Lower lobe of right lung (tissue), 2 donors: ENCODE measurements at places on chromosomes 11 and 22. TPM values are rescaled to one million over a fixed set of nuclear protein-coding genes. Genes with fewer than 3 reads are reported as not detected.

DNA sequence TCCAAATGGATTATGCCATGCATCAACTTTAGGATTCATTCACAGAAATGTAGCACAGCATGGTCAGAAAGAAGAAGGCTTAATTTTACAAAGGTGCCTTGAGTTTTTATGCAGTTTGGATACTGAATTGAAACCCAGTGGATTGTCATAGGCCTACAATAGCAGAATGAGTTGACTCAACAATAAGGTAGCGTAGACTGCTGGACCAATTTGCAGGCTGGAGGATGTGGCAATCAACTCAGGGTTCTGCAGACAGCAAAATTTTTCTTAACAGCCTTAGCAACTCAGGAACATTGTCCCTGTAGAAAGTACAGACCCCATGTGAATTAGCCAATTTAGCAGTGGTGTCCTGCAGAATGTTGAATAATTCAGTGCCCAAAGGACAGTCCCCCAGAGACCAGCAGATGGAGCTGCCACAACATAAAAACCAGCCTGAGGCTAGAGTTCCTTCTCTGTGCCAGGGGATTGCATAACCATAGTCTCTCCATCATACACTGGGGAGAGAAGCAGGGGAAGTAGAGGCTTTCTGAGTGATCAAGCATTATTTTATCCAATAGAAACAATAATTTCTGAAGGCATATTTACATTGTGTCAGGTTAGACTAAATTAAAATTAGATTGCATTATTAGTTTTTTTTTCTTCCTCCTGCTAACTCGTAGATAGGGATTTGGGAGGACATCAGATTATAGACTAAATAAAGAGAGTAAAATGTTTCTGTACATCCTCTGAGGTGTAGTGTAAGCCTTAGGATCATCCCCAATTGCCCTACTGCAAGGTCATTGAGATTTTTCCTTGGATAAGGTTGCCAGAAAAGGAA, 20.3 kb upstream of the MRPL17 start:
- DNase-seq = no peak
- H3K27ac ChIP-seq = no peak overlapping the region

DNA sequence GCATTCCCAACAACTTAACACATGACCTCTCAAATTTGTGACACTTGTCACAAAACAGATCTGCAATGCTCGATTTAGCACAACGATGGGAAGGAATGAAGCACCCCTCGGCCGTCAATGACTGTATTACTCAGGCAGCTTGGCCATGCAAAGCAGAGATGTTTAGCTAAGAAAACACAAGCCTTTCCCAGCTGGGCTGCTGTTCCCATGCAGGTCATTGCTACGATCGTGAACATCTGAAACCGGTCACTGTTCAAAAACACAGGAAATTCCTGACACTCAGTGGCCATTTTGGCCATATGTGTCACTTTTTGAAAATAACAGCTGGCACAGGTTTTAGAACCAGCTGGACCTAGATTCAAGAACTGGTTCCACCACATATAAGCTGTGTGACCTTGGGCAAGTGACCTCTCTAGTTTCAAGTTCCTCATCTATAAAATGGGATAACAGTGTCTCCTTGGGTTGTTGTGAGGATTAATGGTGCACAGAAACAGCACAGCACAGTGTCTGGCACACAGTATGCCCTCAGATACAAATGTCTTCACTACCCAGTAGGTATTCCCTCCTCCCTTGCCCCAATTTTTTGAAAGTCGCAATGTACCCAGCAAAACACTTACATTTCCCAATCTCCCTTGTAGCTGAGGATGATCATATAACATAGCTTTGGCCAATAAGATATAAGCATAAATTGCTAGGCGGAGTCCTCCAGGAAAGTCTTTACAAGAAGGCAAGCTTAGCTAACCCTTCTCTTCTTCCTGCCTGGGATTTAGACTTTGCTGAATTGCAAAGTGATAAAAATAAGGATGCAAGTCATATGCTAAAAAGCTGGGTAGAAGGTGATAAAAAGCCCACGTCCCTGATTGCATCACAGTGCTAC, 93.1 kb downstream of the C11orf58 start:
- H3K4me1 ChIP-seq = no peaks in the 10 kb centered on the region
- DNase-seq = no peak
- no peak overlapping the region for H3K27ac ChIP-seq
- H3K4me3 ChIP-seq = no peak overlapping the region
- H3K27me3 ChIP-seq = no peaks in the 10 kb centered on the region

- no peak for DNase-seq
- H3K36me3 ChIP-seq = no peaks in the 10 kb centered on the region
- no peak overlapping the region for H3K4me3 ChIP-seq
- H3K4me1 ChIP-seq = no peaks in the 10 kb centered on the region
Observed at GRCh38 chr11:90243534-90243933, 20.7 kb upstream of the CHORDC1 start.

- H3K27ac ChIP-seq = no peak overlapping the region
- H3K36me3 ChIP-seq = no peaks in the 10 kb centered on the region
- DNase-seq = no peak
- no peak overlapping the region for H3K4me3 ChIP-seq
- no peaks in the 10 kb centered on the region for H3K4me1 ChIP-seq
- peaks cover 4% of the 10 kb centered on the region for H3K27me3 ChIP-seq
Observed at GRCh38 chr22:48860557-48860956, 967.1 kb downstream of the BRD1 start.

- H3K4me3 ChIP-seq = no peak overlapping the region
- no peak overlapping the region for H3K27ac ChIP-seq
- H3K4me1 ChIP-seq = no peaks in the 10 kb centered on the region
Observed at GRCh38 chr11:79493555-79494171, 52.8 kb upstream of the TENM4 start.

DNA sequence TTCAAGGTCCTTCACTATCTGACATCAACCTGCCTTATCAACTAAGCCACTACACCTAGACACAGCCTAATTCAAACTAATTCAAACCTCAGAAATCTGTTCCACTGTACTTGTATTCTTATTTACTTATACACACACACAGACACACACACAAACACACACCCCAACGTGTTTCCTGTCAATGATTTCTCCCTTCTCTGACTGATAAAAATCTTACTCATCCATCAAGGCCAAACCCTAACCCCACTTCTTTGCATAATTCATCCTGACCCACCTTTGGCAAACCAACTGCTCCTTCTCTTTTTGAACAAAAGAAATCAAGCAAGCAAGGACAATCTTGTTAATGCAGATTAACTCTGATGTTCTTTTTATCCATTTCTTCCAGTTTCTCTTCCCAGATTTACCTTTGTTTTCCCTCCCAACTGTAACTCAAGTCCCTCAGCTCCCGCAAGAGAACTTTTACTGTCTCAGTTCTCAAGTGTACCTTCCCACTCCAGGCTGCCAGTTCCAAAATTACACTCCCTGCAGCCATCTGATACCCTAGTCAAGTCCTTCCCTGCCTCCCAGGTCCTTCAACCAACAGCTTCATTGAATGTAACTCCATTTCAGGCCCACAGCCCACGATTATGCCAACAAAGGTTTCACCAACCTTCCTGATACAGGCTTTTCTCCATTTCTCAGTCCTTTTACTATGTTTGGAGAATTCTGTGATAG, 78.3 kb downstream of the PAK1 start:
- no peak overlapping the region for H3K27ac ChIP-seq
- no peaks in the 10 kb centered on the region for H3K36me3 ChIP-seq
- no peaks in the 10 kb centered on the region for H3K27me3 ChIP-seq
- no peak overlapping the region for H3K4me3 ChIP-seq
- no peaks in the 10 kb centered on the region for H3K4me1 ChIP-seq

- no peaks in the 10 kb centered on the region for H3K27me3 ChIP-seq
- no peak overlapping the region for H3K27ac ChIP-seq
- DNase-seq = no peak
- H3K36me3 ChIP-seq = peaks cover 53% of the 10 kb centered on the region
- no peak overlapping the region for H3K4me3 ChIP-seq
Observed at GRCh38 chr22:19900707-19901436, 40.7 kb upstream of the COMT start.

DNA sequence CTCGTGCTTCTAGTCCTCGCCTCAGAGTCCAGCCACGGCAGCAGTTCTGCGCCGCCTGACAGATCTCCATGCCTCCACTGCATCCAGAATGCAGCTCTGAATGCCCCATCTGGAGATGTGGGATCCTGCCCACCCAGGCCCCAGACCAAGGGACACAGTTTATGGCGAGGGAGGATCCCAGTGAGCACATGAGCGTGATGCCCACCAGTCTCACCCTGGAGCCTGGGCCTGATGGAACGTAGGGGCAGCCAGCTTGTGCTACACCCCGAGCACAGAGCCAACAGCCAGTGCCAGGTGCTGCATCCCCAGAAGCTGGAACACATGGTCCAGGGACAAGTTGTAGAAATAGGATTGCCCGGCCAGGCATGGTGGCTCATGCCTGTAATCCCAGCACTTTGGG, 10.4 kb downstream of the IGLL1 start:
- H3K27me3 ChIP-seq = peaks cover 27% of the 10 kb centered on the region
- H3K4me3 ChIP-seq = no peak overlapping the region
- H3K27ac ChIP-seq = no peak overlapping the region
- H3K4me1 ChIP-seq = peaks cover 10% of the 10 kb centered on the region
- no peak for DNase-seq

DNA sequence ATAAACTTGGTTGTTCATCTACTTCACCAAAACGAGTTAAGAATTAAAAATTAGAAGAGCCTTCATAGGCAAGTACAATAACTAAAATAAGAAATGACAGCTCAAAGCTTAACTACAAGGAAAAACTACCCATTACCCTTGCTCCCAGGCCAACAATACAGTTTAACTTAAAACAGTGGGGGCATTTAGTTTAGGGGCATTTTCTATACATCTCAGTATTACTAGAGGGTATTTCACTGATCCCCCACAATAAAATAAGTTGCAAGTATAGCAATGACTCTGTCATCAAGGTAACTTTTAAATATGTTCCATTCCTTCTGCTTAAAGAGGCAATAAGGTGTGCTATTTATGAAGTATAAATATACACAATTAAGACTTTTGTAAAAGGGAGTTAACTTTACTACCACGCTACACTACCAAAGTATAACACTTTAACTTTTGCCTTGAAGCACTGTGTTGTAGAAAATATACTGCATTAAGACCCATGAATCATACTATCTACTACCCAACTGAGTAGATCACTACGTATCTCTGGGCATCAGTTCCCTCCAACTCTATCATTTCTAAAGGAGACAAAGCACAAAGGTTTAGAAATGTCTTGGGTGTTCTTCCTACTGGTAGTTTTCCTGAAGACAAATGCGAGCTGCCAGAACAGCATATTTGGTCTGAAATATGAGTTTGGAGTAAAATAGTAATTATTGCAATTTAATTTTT, 29.8 kb downstream of the CHORDC1 start:
- no peaks in the 10 kb centered on the region for H3K27me3 ChIP-seq
- no peak overlapping the region for H3K27ac ChIP-seq
- H3K4me1 ChIP-seq = no peaks in the 10 kb centered on the region
- DNase-seq = no peak
- H3K4me3 ChIP-seq = no peak overlapping the region
- H3K36me3 ChIP-seq = no peaks in the 10 kb centered on the region

- H3K27me3 ChIP-seq = no peaks in the 10 kb centered on the region
- peak; percentile 49 for DNase-seq
- H3K36me3 ChIP-seq = no peaks in the 10 kb centered on the region
- no peaks in the 10 kb centered on the region for H3K4me1 ChIP-seq
Observed at GRCh38 chr11:122634501-122634900, 21.0 kb upstream of the UBASH3B start.

- no peaks in the 10 kb centered on the region for H3K27me3 ChIP-seq
- H3K4me1 ChIP-seq = peaks cover 14% of the 10 kb centered on the region
- H3K4me3 ChIP-seq = no peak overlapping the region
- DNase-seq = no peak
Observed at GRCh38 chr22:44091021-44091721, 67.1 kb downstream of the PARVB start.

GRCh38 chr11:130474637-130475400, 26.4 kb downstream of the ADAMTS15 start:
- DNase-seq = no peak
- peaks cover 25% of the 10 kb centered on the region for H3K4me1 ChIP-seq
- no peak overlapping the region for H3K4me3 ChIP-seq
- no peaks in the 10 kb centered on the region for H3K27me3 ChIP-seq

GRCh38 chr11:2269601-2270321, 627 bp downstream of the ASCL2 start:
- H3K36me3 ChIP-seq = no peaks in the 10 kb centered on the region
- peak overlapping the region; percentile 54 for H3K4me3 ChIP-seq
- H3K27me3 ChIP-seq = peaks cover 53% of the 10 kb centered on the region
- peaks cover 31% of the 10 kb centered on the region for H3K4me1 ChIP-seq

DNA sequence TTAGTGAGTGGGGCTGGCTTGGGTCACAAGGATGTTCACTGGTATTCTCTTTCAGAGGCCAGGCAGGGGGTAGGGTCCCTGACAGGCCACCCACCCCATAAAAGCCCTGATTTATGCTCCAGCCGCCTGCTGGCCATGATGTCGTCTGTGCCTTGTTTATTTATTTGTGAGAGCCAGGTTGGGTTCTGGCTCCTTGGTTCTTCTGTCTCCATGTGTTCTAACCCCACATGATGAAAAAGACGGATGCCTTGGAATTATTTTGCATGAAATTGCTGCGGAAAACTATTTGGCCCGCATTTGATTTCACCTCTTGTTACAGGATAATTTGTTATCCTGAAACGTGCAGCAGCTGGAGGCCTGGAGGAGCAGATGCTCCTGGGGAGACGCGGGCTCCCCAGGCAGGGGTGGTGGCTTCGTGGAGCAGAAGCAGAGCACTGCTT, 46.3 kb upstream of the WNT11 start:
- H3K4me1 ChIP-seq = no peaks in the 10 kb centered on the region
- H3K36me3 ChIP-seq = no peaks in the 10 kb centered on the region
- DNase-seq = no peak
- H3K27me3 ChIP-seq = no peaks in the 10 kb centered on the region

DNA sequence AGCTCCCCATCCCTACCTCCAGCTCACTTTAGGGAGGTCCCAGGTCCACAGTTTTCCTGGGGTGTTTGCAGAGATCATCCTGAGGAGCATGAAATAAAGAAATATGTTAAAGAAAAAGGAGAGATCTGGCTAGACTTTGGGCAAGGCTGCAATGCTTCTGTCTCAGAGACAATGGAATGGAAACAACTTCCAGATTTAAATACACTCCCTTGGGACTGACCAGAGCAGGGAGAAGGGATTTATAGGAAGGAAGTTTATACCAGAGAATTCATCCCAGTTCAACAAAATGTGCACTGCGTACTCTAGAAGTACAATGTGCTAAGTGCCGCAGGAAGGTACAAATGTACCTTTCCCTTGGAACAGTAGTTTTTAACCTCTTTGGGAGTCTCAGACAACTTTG, 40.4 kb downstream of the ETS1 start:
- H3K27ac ChIP-seq = peak overlapping the region; percentile 82
- peaks cover 70% of the 10 kb centered on the region for H3K4me1 ChIP-seq
- DNase-seq = no peak
- no peak overlapping the region for H3K4me3 ChIP-seq
- H3K27me3 ChIP-seq = no peaks in the 10 kb centered on the region

KCNK4 gene
- total RNA-seq = not detected

GDPD4 gene
- total RNA-seq = not detected

ART1 gene
- total RNA-seq = 1.0 TPM

SAA1 gene
- 36.7 TPM for total RNA-seq

KCTD17 gene
- 24.2 TPM for total RNA-seq

CNGA4 gene
- 3.8 TPM for total RNA-seq

MYO7A gene
- total RNA-seq = 5.5 TPM

CREB3L1 gene
- 40.5 TPM for total RNA-seq

CD6 gene
- 6.1 TPM for total RNA-seq
